Breast epithelium (tissue), 4 donors: ENCODE measurements at places on chromosomes 3 and 15. TPM values are rescaled to one million over a fixed set of nuclear protein-coding genes. Genes with fewer than 3 reads are reported as not detected.

DNA sequence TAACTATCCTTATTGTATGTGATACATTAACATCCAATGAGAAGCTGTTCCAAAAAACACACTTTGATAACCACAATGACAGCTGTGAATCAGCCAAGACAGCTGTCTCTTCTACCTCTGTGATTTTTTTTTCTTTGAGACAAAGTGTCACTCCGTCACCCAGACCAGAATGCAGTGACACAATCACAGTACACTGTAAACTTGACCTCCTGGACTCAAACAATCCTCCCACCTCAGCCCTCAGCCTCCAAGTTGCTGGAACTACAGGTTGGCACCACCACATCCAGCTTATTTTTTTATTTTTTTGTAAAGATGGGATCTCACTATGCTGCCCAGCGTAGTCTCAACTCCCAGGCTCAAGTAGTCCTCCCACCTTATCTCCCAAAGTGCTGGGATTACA, 73.5 kb upstream of the TMCO5A start:
- DNase-seq, result no peak

GRCh38 chr15:101320501-101321052, 25.5 kb upstream of the SNRPA1 start:
- no peak for DNase-seq

DNA sequence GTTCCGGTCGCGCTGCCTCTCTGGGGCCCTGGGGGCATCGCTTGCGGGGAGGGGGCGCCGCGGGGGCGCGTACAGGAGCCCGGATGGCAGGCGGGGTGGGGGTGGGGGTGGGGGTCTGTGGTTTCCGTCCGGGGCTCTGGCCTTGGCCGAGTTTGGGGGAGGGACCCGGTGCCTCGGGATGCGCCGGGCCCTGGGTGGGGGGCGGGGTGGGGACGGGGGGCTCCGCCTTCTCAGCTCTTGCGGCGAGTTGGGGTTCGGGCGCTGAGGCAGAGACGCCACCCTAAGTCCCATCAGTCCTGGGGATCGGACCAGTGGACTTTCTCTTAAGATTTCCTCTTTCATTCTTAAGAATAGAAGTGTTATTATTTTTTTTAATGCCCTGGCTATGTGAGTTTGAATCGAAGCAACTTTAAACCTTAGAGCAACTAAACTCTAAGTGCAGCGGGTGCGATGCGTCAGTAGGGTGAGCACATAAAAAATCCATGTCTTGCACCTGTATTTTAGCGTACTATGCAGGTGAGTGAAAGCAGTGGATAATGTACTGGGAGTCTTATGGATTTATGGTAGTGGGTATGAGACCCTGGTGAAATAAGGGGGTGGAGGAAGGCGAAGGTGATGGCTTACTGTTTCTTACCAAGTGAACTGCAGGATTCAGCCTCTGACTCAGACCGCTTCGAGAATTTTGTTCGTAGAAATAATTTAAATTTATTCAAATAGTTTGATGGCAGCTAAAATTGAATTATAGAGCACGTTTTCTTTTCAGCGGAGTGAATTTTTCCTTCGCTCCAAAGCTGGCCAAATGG, 762 bp downstream of the CTNNB1 start:
- peak; percentile 30 for DNase-seq

DNA sequence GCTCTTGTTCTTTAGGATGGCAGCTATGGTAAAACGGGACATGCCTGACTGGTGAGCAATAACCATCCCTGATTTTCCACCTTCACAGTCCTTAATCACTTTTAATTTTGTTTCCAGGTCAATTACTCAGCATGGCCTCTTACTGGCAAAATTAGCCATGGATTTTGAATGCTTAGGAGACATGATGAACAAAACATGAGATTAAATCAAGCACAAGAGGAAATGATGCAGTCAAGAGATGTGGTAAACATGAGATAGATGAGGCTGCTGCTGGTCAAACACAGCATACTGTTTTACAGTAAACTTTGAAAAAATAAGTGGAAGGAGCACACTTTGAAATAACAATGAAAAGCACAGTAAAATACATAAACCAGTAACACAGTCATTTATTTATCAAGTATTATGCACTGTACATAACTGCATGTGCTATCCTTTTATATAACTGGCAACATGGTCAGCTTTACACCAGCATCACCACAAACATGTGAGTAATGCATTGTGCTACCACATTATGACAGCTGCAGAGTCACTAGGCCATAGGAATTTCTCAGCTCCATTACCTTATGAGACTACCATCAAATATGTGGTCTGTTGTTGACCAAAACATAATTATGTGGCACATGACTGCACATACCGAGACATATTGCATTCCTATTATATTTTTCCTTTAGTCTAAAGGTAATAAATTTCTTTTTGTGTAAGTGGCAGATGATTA, 30.1 kb upstream of the ZNF502 start:
- DNase-seq, result no peak

- DNase-seq, result no peak
These were observed 58.0 kb downstream of the HRH1 start for GRCh38 chr3:11212299-11212608.

DNA sequence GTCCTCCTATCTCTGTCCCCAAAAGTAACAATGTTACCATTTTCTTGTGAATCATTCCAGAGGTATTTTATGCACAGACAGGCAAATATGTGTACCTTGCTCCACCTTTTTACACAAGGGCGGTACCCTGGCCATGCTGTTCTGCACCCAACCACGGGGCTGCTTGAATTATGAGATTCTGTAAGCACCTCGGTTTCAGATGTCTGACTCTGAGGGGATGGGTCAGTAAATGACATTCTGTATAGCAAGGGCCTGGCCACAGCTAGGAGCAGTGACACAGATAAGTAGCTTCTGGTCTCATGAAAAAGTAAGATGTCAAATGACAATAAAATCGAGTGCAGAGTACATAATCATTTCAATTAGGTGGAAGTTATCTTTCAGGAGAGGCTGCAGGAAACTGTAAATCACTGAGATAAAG, 30.4 kb upstream of the FLNB start:
- no peak for DNase-seq

GRCh38 chr15:91184441-91184840, 84.4 kb downstream of the SV2B start:
- no peak for DNase-seq

- no peak for DNase-seq
These were observed 204.4 kb downstream of the RYR3 start for GRCh38 chr15:33515121-33515520.

DNA sequence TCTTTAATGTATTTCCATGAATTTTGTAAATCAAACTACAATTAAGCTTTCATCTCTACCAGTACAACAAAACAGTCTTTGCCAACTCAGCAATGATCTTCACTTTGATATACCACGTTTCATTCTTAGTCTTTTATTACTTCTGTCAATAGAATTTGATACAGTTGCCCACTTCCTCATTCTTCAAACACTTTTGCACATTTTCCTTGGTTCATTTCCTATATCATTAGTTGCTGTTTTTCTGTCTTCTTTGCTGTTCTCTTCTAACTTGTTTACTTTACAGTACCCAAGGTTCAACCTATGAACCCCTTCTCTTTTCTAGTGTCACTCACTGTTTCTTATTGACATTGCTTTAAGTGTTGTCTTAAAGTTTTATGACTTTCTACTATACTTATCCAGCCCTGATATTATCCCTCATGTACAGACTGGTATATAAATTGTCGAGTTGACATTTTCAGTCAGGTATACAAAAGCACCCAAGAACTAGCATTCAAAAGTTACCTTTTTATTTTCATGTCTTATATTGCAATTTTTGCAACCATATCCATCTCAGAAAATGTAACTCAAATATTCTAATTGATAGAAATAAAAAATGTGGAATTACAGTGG, 903.1 kb downstream of the NSUN3 start:
- no peak for DNase-seq

DNA sequence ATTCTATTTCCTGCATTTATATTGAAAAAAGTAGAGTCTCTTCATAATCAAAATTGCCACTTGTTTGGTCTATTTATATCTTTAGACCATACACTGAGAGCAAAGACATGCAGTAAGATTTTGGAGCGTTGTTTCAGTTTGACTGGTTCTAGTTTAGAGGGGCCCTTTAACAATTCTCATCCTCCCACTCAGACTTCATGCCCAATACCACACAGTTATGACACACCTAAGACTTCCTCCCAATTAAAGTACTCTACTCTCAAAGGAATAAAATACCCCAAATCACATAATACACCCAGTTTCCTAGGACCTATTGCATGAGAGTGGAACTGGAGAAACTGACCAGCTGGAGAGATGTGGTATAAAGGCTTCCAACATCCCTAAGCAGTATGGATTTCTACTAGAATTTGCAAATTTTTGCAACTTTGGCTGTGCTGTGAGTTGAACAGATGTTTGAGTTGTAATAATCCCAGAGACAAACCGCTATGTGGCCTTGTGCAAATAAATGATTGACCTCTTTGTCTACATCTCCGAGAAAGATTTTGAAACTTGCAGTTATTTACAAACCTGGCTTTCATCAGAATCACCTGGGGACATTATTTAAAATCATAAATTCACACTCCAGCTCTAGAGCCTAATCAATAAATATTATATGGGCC, 170.0 kb upstream of the ROBO2 start:
- DNase-seq, result no peak

GRCh38 chr3:10485380-10485779, 20.0 kb downstream of the ATP2B2 start:
- no peak for DNase-seq

- DNase-seq, result no peak
These were observed 60.9 kb upstream of the SPATA12 start for GRCh38 chr3:56999547-56999946.

DNA sequence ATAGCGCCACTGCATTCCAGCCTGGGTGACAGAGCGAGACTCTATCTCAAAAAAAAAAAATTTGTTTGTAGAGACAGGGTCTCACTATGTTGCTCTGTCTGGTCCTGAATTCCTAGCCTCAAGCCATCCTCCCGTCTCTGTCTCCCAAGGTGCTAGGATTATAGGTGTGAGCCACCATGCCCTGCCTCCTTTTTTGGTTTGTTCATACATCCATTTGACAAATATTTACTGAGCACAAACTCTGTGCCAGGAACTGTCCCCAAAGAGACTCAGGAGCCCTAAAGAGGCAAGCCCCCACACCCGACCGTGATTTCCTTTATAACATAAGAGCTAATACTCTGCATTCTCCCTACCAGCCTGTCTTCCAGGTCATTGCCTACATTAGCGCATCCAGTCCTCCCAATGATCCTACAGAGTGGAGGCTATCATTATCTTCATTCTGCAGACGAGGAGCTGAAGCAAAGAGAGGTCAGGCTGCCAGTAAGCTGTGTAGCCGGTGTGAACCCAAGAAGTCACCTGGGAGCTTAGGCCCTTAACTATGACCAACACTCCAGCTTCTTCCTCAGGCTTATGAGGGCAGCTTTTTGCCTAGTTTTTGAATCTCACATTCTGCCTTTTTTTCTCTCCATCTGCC, 6.3 kb upstream of the PXK start:
- no peak for DNase-seq

- no peak for DNase-seq
These were observed 4.2 kb downstream of the SLC25A20 start for GRCh38 chr3:48894516-48894915.

HYAL1 gene
- total RNA-seq, result 4.8 TPM

ZBED2 gene
- total RNA-seq, result not detected

PLIN1 gene
- total RNA-seq, result 2,292 TPM

ZKSCAN7 gene
- total RNA-seq, result 11.0 TPM

MKRN3 gene
- total RNA-seq, result 0.98 TPM
